LNCaP clone FGC (cell line): ENCODE measurements at places on chromosomes 3 and 15.

- no peak for DNase-seq
Measured at GRCh38 chr3:159828542-159828943, 160.1 kb upstream of the IL12A start.

DNA sequence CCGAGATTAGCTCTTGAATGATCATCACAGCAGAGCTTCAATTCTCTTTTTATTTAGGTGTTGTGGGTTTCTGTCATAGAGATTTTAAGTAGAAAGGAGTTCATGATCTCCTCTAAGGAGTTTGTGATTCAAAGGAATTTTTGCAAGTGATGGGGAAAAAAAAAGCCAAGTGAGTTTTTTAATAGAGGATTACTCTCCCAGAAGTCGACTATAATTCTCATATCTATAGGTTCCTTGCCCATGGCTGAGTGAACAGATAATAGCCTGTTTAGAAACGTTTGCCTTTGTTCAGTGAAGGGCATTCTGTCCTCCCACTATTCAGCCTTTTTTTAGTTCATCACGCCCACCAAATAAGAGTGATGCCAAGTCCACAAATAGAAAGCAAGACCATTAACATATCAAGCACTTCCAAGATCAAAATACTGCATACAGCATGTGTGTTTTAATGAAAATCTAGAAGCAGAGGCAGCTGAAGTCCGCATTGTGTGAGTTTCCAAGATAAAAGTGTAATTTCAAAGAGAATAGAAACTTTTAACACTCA is 398.4 kb upstream of the CNTN3 start:
- DNase-seq: no peak

- DNase-seq: no peak
Measured at GRCh38 chr3:89560568-89560967, 453.1 kb downstream of the EPHA3 start.

- DNase-seq: no peak
Measured at GRCh38 chr3:57675530-57675929, 17.3 kb downstream of the DENND6A start.

GRCh38 chr15:61195116-61196002 is 33.7 kb downstream of the RORA start:
- DNase-seq: peak; percentile 27
